NCI-H69 (cell line): ENCODE measurements at places on chromosomes 3 and 15.

DNA sequence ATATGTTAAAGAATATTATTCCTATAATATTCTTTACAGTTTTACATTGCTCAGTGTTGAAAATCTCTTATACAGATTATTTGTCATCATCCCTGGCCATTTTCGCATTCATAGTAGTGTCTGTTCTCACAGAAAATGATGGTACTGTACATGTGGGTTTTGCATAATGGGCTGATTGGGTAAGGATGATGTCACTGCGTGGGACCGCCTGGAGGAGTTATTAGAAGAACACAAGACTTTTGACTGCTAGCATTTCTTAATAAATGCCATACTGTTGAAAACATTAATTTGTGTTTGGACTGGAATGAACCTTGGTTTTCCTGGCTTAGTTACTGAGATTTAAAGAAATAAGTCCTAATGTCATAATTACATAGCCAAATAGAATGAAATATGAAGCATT lies 20.3 kb downstream of the LRCH3 start:
- no peak for DNase-seq

DNA sequence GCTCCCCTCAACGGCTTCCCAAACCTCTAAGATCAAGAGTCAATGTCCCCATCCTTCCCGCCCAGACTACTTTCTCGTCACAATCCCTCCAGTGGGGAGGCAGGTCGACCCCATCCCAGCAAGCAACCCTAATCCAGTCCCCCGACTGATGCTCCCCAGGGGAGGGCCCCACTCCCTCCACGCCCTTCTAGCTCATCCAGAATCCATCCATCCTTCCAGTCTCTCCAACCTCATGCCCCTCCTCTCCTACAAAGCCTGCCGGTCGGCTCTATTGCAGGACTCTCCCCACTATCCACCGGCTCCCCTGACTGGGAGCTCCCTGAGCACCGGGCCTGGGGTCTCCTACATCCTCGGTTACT lies 1.3 kb downstream of the ADAMTS7 start:
- DNase-seq: no peak

DNA sequence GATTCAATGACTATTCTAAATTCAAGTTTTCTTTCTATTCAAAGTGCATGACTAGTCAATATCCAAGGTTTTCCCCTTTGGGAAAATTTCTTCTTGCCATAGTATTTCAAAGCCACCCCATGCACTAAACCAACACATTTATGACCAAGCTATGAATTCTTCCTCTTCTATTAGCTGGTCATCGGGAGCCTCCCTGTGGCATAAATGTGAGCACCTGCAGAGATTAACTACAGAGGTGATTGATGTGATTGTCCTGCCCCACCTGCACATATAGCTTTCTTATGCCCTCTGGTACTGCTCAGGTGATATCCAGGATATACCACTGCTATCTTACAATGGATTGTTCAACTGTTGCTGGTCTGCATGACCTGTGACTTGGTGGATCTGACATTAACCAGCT lies 694.9 kb downstream of the ZBBX start:
- DNase-seq: no peak

GRCh38 chr3:66038384-66038725 lies 363 bp downstream of the MAGI1 start:
- no peak for DNase-seq

DNA sequence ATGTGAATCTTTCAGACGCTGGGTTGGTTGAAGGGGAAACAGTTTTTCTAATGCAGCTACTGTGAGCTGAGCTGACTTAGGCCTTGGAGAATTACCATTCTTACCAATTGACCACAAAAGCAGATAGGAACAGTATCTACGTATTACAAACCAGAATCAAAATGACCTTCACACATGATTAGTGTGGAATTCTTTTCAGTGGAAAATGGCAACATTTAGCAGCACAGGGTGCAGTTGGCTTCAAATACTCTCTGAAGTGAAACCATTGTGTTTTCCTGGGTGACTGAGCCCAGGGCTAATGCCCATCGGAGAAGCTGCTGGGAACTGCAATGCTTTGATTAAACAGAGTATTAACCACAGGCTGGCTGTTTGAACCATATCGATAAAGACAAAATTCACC lies 40.2 kb upstream of the GOLGA8J start:
- DNase-seq: no peak
